Activated CD8-positive, alpha-beta T cell treated with anti-CD3 and anti-CD28 coated beads, Interleukin-2, amount 10 ng/mL, durations not matched to agents 7 days and 5 days (primary cell): ENCODE measurements at places on chromosomes 12 and 14. TPM values are rescaled to one million over a fixed set of nuclear protein-coding genes. Genes with fewer than 3 reads are reported as not detected.

The TAS2R8 gene
- not detected for total RNA-seq

The SLC16A7 gene
- total RNA-seq = 35.9 TPM

The KRT85 gene
- total RNA-seq = not detected

The IKZF4 gene
- 20.7 TPM for total RNA-seq

The RAD51AP1 gene
- total RNA-seq = 44.6 TPM

The PPP2R5E gene
- total RNA-seq = 49.7 TPM

The CD163L1 gene
- not detected for total RNA-seq

- H3K36me3 ChIP-seq = no peaks in the 10 kb centered on the region
- H3K27me3 ChIP-seq = peaks cover 6% of the 10 kb centered on the region
- no peaks in the 10 kb centered on the region for H3K4me1 ChIP-seq
- H3K4me3 ChIP-seq = no peak overlapping the region
These were observed 5.5 kb downstream of the TNFAIP2 start for GRCh38 chr14:103128631-103129300.

DNA sequence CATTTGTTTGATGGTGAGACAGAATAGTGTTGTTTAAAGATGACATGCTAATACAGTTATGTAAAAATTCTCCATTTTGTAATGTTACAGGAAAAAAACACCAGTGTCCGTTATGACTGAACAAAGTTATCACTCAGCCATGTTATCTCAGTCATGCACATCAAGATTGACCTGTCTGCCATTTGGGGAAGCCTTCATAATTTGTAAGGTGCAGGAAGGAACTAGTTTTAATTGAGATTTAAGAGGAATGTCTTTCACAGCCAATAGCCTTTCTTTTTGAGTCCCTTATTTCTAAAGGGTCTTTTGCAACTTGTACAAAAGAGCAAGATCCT, 432.2 kb downstream of the RAD51B start:
- no peak for DNase-seq
- H3K4me3 ChIP-seq = no peak overlapping the region
- no peak overlapping the region for H3K27ac ChIP-seq
- H3K27me3 ChIP-seq = no peaks in the 10 kb centered on the region
- H3K4me1 ChIP-seq = peaks cover 31% of the 10 kb centered on the region
- H3K36me3 ChIP-seq = no peaks in the 10 kb centered on the region

DNA sequence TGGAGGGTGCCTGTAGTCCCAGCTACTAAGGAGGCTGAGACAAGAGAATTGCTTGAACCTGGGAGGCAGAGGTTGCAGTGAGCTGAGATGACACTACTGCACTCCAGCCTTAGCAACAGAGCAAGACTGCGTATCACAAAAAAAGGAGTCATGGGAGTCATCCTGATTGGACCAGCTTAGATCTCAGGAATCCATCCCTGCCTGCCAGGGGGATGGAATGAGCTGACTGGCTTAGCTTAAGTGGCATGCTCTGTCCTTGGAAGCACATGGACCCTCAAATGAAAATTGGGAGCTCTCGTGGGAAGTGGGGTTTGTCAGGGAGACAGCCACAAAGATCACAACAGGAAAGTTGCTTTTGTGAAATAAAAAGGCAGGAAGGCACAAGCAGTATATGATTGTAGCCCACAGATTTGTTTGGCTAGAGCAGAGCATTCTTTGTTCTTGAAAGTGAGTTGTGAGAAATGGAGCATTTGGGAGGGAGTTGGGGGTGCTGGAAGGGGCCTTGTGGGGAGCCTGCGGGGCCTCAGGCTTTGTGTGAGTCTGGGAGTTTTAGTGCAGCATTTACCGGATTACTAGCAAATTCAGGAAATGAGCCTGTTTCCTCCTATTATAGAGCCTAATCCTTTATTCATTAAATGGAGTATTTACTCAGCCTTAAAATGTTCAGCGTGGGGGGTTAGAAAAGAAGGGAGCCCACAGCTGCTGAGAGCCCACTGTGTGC, 30.7 kb downstream of the DGLUCY start:
- peaks cover 78% of the 10 kb centered on the region for H3K4me1 ChIP-seq
- peaks cover 76% of the 10 kb centered on the region for H3K36me3 ChIP-seq

- DNase-seq = no peak
- H3K4me3 ChIP-seq = no peak overlapping the region
- H3K36me3 ChIP-seq = no peaks in the 10 kb centered on the region
- H3K4me1 ChIP-seq = no peaks in the 10 kb centered on the region
These were observed 12.5 kb upstream of the KSR2 start for GRCh38 chr12:117981267-117981666.

GRCh38 chr14:64601571-64601970, 51.8 kb downstream of the PPP1R36 start:
- H3K4me3 ChIP-seq = no peak overlapping the region
- no peak overlapping the region for H3K27ac ChIP-seq
- H3K27me3 ChIP-seq = peaks cover 34% of the 10 kb centered on the region
- no peak for DNase-seq
- no peaks in the 10 kb centered on the region for H3K4me1 ChIP-seq

GRCh38 chr14:28348797-28349196, 417.8 kb upstream of the FOXG1 start:
- H3K36me3 ChIP-seq = no peaks in the 10 kb centered on the region
- no peaks in the 10 kb centered on the region for H3K4me1 ChIP-seq
- no peaks in the 10 kb centered on the region for H3K27me3 ChIP-seq

DNA sequence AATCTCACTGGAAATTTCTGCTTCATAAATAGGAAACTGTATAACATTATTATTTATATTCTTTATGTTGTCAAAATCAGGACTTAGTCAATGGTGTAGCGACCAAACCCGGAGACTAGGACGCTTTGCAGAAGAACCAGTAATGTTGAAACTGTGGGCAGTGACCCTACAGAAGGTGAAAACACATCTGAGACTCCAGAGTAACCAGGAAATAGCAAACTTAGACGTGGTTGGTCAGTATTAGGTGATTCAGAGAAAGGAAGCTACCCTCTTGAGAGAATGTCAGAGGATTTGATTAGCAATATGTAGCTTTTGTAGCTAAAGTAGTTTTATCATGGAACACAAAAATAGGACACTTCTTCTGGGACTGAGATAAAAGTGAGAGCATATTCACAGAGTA, 381.9 kb downstream of the SLC16A7 start:
- H3K4me1 ChIP-seq = no peaks in the 10 kb centered on the region
- no peak overlapping the region for H3K4me3 ChIP-seq
- no peak overlapping the region for H3K27ac ChIP-seq
- no peaks in the 10 kb centered on the region for H3K36me3 ChIP-seq

DNA sequence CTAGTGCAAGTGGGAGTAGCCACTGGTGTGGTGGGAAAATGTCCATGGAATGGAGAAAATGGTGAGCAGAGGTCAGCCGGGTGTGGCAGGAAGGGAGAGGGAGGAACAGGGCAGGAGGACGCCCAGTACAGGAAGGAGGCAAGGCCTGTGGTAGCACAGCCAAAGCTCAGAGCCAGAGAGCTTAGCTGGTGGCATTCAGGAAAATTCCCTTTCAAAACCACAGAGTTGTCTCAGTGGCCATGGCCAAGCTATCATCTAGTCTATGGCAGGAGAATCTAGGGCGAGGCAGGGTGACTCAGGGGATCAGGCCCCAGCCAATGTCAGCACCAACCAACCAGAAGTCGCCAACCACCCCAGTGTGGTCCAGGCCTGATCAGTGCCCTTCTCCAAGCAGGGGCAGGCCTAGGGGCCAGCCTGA, 67.7 kb upstream of the DDX11 start:
- no peaks in the 10 kb centered on the region for H3K4me1 ChIP-seq
- H3K27me3 ChIP-seq = no peaks in the 10 kb centered on the region
- H3K4me3 ChIP-seq = no peak overlapping the region
- no peak overlapping the region for H3K27ac ChIP-seq
- DNase-seq = no peak
- H3K36me3 ChIP-seq = no peaks in the 10 kb centered on the region

DNA sequence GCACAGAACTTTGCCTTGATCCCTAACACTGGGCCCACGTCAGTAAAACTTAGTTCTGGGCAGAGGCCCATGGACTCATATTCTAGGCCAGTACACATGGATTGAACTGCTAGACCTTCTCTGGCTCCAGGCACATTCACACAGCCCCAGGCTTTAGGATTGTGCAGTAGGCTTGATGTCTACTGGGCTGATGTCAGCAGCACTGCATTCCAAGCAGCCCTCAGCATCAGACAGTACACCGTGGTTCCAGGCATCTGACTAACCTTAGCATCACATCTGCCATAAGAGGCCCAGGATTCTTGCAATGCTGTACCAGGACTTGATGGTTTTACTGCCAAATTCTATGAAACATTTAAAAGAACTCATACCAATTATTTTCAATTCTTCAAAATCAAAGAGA, 301.9 kb downstream of the CCER1 start:
- no peak overlapping the region for H3K4me3 ChIP-seq
- H3K27ac ChIP-seq = no peak overlapping the region
- H3K36me3 ChIP-seq = no peaks in the 10 kb centered on the region
- DNase-seq = no peak
- no peaks in the 10 kb centered on the region for H3K27me3 ChIP-seq

DNA sequence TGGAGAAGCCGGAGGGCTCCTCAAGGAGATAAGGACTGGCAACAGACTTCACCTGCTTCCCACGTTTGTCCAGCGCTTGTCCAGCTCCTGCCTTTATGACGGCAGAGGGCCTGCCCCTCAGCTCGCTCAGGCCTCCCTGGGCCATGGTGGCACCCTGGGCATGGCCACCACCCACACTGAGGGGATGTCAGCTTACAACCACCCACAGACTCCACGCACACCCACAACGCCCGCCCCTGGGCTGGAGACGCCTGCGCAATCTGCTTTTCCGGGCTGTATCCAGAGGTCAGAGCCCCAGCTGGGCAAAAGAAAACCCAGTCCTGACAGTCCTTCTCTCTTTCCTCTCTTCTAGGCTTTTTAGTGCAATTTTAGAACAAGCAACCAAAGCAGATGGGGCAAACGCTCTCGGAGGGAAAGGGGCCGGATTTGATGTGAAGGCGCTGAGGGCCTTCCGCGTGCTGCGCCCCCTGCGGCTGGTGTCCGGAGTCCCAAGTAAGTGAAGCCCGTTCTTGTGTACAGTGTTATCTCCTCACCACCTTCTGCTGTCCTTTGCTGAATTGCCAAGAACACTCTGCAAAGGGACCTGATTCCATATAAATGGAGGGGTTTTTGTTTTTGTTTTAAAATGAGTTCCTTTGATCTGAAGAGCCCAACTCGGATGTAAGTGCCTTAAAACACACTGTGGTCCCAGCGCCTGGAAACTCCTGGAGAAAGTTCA, 337.4 kb upstream of the FKBP4 start:
- no peak overlapping the region for H3K4me3 ChIP-seq
- no peaks in the 10 kb centered on the region for H3K27me3 ChIP-seq
- no peaks in the 10 kb centered on the region for H3K36me3 ChIP-seq
- no peak for DNase-seq
- H3K27ac ChIP-seq = no peak overlapping the region
- no peaks in the 10 kb centered on the region for H3K4me1 ChIP-seq

DNA sequence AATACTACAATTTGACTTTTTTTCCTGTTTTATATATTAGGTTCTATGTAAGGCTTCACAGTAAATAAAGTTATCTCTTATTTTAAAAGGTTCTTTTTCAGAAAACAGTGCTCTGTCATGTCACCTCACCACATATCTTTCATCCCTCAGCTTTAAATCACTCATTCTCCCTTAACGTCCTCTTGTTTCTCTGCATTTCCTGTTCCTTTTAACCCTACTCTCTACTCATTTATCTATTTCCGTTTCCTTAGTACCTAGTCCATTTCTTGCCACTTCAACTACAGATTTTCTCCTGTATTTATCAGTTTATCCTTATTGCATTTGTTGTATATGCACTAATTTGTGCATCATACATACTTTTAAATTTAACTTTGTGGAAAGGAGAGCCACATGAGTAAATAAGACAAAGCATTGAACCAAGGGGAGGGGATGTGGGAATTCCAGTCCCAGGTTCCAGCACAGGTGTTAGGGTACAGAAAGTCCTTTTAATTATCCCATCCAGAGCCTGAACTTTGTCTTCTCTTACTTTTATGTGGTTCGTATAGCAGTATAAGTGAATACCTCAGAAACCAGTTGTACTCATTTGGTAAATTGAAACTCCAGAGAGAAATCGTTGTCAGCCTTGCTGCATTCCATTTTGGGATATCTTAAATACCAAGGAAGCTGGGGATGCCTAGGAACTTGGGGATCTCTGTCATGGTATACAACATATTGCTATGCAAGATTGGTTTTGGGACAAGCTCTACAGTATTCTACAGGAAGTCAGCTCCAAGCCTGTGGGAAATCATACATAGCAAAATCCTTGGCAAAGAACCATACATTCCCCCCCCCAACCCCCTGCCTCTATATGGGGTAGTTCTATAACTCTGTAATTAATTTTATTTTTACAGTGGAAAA, 120.5 kb downstream of the DIP2B start:
- H3K4me1 ChIP-seq = peaks cover 40% of the 10 kb centered on the region
- peaks cover 28% of the 10 kb centered on the region for H3K36me3 ChIP-seq
- H3K4me3 ChIP-seq = peak overlapping the region; percentile 1
- H3K27me3 ChIP-seq = no peaks in the 10 kb centered on the region

DNA sequence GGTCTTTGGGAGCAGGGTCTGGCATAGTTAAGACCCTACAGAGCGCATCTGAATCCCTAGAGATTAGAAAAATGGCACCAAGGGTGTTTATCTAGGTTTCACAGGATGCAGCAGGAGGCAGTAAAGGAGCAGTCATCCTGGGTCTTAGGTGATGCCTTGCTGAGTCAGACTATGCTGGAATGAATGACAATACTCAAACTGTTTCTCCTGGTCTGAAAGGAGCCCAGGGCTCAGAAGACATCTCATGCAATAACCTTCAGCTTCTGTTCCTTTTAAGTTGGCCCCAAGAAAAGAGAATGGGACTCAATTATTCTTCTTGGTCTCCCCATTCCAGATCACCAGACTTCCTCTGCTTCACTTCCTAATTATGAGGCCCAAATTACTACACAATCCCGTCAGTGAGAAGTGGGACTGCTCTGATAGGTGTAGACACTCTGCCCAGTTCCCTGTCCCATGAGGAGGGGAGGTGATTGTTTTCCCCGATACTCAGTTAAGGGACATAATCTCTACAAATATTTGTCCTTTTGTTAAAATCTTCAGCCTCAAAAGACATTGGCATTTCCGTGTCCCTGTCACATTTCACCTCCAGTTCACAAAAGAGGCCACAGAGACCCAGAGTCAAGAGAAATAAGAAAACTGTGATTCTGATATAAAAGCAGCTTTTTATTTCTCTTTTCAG, 14.8 kb upstream of the APOF start:
- H3K4me1 ChIP-seq = no peaks in the 10 kb centered on the region
- no peak overlapping the region for H3K27ac ChIP-seq
- no peaks in the 10 kb centered on the region for H3K36me3 ChIP-seq
- H3K4me3 ChIP-seq = no peak overlapping the region
- H3K27me3 ChIP-seq = peaks cover 3% of the 10 kb centered on the region

GRCh38 chr14:105294142-105294597, 6.6 kb downstream of the BRF1 start:
- H3K36me3 ChIP-seq = peaks cover 11% of the 10 kb centered on the region
- DNase-seq = peak; percentile 84
- peak overlapping the region; percentile 45 for H3K4me3 ChIP-seq
- H3K27ac ChIP-seq = peak overlapping the region; percentile 91

DNA sequence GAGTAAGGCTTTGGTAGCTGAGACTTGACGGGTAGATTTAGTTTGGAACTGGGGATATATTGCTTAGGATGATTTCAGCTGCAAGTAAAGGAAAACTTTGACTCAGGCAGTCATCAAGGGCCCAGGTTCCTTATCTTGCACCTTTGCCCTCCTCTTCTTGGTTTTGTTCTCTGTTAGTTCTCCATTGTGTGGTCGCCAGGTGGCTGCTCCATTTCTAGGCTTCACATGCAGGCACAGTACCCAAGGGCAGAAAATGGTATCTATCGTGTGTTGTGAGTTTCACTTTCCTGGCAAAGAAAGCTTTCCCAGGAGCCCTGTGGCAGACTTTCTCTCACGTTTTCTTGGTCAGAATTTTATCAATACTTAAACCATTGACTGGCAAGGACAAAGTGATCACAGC, 50.8 kb downstream of the VRK1 start:
- peaks cover 48% of the 10 kb centered on the region for H3K36me3 ChIP-seq
- no peak overlapping the region for H3K27ac ChIP-seq
- no peaks in the 10 kb centered on the region for H3K27me3 ChIP-seq
- no peak overlapping the region for H3K4me3 ChIP-seq
